ENCODE measurements at places on chromosomes 7 and 10.

- no peak for DNase-seq
These were observed 94.6 kb upstream of the SMNDC1 start for GRCh38 chr10:110399106-110399964.

GRCh38 chr7:101170617-101171441 lies 5.5 kb upstream of the VGF start:
- no peak for DNase-seq

GRCh38 chr7:38323156-38323555 lies 49.7 kb upstream of the TARP start:
- DNase-seq = no peak

GRCh38 chr7:128104108-128104742 lies 73.0 kb upstream of the LRRC4 start:
- no peak for DNase-seq

- no peak for DNase-seq
These were observed 185.5 kb downstream of the SGMS1 start for GRCh38 chr10:50438049-50438936.

DNA sequence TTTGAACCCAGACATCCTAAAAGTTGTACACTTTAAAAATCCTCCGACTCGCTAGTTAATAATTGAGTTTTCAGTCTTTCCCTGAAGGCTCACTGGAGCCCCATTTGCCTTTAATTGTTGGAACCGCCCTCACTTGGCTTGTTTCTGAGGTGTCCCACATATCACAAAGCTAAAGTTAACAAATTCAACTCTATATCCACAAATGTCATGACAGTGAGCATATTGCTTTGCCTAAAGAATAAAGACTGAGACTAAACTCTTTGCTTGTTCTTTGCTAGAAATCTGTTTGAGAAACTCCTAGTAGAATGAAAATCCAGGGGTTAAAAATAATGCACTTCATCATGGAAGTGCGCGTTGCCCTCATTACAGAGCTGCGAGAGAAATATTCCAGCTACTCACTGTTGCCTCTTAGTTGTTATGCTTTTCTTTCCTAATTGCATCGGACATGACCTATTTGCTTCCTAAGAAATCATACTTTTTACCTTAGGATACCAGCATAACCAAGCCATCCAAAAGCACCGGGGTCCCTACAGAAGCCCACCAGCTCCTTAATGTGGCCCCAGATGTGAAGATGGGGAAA lies 752 bp downstream of the THSD7A start:
- no peak for DNase-seq

DNA sequence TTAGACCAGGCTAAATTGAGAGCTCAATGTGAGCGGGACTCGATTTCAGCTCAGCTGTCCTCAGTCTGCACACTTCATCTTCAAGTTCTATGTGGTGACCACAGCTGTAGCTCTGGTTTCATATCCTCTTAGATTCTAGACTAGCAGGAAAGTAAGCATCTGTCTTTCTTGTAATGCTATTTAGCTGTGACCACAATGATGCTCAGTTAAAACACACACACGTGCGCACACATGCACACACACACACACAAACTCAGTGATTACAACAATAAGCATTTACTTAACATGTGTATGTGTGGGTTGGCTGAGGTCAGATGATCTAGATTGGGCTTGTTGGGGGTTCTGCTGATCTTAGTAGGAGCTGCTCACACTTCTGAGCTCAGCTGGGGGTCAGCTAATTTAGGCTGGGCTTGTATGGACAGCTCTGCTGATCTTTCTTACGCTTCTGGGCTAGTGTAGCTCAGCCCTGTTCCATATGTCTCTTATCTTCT lies 82.5 kb downstream of the ZNF365 start:
- no peak for DNase-seq

DNA sequence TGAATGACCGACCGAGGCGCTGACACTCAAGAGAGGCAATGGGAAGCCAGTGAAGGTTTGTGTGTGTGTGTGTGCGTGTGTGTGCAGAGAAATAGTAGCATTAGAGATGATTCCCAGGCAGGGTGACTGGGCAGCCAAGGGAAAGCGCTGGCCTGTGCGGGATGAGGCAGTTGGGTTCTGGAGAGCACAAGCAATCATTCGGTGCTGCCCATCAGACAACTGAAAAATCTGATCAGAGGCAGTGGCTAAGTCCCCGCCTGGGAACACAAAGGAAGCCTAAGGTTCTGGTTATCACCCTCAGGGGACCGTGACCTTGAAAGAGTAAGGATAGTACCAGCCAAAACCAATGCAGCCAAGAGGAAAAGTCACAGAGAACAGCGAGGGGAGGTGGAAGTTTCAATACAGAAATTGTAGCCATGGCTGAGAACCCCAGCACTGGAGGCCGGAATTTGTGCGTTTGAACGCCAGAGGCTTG lies 868 bp upstream of the PDCD4 start:
- DNase-seq = no peak

- peak; percentile 89 for DNase-seq
These were observed 21.0 kb downstream of the UPP1 start for GRCh38 chr7:48109848-48110663.

- no peak for DNase-seq
These were observed 381.3 kb downstream of the KCNMA1 start for GRCh38 chr10:77256346-77256745.

DNA sequence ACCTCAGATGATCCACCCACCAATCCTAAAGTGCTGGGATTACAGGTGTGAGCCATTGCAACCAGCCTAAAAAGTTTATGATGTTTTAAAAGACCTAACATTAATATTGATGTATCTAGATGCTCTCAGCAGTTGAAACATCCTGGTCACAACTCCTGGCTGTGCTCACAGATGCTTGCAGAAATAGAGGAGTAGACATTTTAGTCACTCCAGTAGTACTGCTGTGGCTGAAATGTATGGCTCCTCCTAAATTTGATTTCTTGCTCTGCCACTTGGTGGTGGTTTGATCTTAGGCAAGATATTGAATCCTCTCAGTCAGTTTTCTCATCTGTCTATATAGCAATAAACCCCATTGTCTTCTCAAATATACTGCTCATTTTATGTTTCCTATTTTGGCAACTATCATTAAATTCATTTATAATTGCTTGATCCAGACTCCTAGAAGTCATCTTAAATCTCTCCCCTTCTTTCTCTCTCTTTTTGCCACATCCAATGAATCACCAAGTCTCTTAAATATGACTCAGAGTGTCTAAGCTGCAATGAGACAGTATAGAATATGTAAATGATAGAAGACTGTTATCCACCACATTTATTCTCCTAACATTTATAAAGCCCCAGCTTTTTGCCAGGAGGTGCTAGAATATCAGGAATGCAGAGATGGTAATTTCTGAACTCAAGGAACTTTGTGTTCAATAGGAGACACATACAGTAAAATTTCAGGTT lies 78.1 kb upstream of the NRBF2 start:
- DNase-seq = no peak

DNA sequence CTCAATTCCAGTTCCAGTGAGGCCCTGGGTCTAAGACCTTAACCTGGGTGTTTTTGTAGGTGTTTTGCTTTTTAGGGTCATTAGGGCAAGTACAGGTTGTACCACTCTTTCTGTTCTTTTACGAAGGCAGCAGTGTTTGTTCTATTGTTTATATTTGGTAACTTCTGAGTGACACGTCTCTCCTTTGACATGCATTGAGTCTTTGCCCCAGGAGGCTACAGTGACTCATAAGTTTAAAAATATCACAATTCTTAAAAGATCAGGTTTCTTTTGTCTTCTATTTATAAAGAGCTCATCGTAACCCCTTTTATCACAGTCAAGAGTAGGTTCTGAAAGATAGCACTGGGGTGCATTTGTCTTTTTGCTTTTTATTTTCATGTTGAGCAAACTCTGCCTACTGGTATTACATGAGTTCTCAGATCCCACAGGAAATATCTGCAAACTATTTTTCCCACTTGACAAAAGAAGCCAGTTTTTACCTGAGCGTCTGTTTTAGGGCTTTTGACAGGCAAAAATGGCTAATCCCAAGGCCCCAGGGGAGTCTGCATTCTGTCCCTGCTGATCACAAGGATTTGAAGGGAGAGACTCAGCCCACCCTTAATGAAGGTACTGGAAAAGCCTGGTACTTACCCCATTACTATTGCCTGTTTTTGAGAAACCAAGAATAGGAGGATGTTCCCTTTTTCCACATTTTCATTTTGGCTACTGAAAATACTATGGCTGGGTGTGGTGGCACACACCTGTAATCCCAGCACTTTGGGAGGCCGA lies 7.9 kb downstream of the NUDT13 start:
- DNase-seq = no peak

GRCh38 chr7:129213828-129214227 lies 11.0 kb upstream of the AHCYL2 start:
- DNase-seq = no peak

GRCh38 chr7:55124989-55125875 lies 106.4 kb downstream of the EGFR start:
- DNase-seq = no peak

DNA sequence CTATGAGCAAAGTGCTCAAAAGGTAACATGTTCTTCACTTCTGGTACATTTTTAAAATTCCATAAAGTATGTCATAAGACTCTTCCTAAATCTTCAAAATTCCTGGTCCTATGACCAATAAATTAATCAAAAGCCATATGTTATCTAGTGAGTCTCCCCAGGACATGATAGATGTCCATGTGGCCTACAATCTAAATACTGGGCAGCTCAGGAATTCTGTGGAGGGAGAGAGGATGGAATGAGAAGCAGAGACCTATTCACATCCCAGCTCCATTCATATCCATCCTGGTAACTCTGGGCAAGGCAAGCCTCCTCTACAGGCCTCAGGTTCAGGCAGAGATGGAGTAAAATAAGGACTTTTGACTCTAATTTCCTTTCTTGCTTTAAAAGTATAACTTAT lies 224.8 kb downstream of the MTERF1 start:
- DNase-seq = no peak

- no peak for DNase-seq
These were observed 984.3 kb downstream of the REEP3 start for GRCh38 chr10:64505501-64505900.

DNA sequence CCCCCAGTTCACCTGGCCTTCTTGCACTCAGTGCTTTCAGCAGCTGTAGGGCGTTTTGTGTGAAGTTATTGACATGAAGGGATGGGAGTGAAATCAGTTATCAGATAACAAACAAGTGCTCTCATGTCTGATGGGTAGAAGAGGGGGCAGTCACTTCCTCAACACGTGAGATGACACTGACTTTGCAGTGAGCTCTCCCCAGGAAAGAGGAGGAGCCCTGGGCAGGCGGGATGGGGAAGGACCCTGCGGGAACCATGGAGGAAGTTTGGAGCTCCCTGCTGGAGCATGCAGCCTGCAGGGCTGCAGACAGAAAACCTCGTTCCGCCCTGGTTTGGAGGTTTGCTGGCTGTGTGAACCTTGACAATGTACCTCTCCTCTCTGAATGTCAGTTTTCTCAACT lies 38.7 kb downstream of the GPR26 start:
- DNase-seq = no peak

DNA sequence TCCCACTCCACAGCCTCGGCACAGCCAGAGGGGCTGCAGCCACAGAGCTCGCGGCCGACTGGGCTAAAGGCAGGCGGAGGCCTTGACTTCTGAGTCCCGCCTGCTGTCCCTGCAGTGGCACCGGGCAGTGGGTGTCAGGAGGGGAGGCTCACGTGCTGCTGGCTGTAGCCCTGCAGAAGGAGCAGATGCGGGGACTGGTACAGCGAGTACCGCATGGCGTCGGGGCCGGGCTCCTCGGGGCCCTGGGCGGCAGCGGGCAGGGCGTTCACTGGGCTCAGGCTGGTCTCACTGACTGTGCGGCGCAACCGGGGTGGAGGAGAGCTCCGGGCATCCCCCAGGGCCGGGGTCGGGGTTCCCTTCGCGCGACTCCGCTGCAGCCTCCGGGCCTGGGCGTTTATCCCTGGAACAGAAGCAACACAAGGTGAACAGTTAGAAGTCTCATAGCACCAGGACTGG lies 25.6 kb downstream of the PAPOLB start:
- no peak for DNase-seq

GRCh38 chr7:30743371-30744074 lies 8.4 kb upstream of the INMT start:
- DNase-seq = no peak

GRCh38 chr10:51010977-51011376 lies 63.3 kb upstream of the PRKG1 start:
- no peak for DNase-seq

DNA sequence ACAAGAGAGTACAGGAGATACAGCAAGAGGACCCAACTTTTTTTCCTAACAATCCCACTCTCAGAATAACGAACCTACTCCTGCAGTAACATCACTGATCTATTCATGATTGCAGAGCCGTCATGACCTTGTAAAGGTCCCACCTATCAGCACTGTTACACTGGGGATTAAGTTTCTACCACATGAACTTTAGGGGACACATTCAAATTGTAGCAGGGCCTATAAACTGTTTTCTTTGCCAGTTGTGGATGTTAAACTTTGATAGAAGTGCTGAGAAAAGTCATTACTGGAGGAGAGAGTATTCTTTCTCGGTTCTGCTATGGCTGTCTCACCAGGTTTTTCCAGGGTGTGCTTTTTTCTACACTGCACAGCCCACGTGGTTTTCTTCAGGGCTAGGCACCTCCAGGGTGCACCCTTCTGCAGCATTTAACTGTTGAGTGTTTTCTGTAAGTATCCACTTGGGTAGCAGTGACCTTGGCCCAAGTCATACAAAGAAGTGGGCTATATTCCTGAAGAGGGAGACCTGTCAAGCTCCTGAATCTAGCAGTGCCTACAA lies 131.6 kb upstream of the AHR start:
- DNase-seq = no peak

DNA sequence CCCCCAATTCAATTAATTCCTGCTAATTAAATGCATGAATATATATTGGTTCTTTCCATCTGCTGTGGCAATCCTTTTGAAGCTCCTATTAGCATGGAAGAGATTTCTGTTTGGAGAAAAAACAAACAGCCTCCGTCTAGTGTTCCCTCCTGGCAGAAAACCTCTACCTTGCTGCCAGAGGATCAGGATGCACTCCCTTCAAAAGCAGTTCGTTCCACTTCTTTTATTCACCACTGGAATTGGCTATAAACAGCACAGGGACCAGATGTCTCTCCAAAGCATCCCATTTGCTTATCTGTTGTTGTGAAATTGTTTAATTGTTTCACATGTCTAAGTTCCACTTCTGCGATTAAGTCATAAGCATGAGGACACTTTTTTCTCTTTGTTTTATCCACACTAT lies 77.8 kb upstream of the PTN start:
- DNase-seq = no peak

- no peak for DNase-seq
These were observed 197.5 kb upstream of the PRSS58 start for GRCh38 chr7:142455392-142455791.

DNA sequence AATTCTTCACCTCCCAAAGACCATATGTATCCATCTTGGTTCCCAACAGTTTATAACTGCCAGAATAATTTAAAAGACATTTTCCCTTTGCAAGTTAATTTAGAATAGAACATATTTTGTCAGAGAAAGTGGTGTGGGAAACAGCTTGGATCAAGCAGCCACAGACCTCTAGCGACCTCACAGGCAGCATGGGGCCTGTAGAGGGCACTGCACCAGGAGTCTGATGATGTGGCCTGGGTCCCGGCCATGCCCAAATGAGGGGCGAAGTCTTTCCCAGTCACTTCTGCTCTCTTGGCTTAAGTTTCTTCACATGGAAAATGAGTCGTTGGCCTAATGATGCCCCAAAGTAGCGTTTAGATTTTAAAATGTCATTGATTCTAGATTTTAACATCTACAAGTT lies 243.2 kb downstream of the SDK1 start:
- no peak for DNase-seq

- DNase-seq = no peak
These were observed 80.3 kb downstream of the LRRC17 start for GRCh38 chr7:102992938-102993717.

- no peak for DNase-seq
These were observed 9.8 kb upstream of the MAFK start for GRCh38 chr7:1520539-1521234.

- no peak for DNase-seq
These were observed 123.8 kb downstream of the AMPH start for GRCh38 chr7:38507384-38507783.

Measured in activated CD4-positive, alpha-beta T cell treated with anti-CD3 and anti-CD28 coated beads, Interleukin-2, amount 50 U/mL, for 24 hours (primary cell).